Vagina (tissue), 2 donors: ENCODE measurements at places on chromosomes 7 and 10. TPM values are rescaled to one million over a fixed set of nuclear protein-coding genes. Genes with fewer than 3 reads are reported as not detected.

LRRC18 gene
- total RNA-seq, result not detected

GRCh38 chr7:132500727-132501440 lies 75.4 kb downstream of the PLXNA4 start:
- no peaks in the 10 kb centered on the region for H3K4me1 ChIP-seq
- H3K27me3 ChIP-seq, result no peaks in the 10 kb centered on the region
- no peak overlapping the region for H3K27ac ChIP-seq
- no peaks in the 10 kb centered on the region for H3K36me3 ChIP-seq

CAMK2G gene
- total RNA-seq, result 48.9 TPM

- H3K4me1 ChIP-seq, result no peaks in the 10 kb centered on the region
- H3K4me3 ChIP-seq, result no peak overlapping the region
- no peaks in the 10 kb centered on the region for H3K36me3 ChIP-seq
- no peak overlapping the region for H3K27ac ChIP-seq
- H3K27me3 ChIP-seq, result no peaks in the 10 kb centered on the region
- DNase-seq, result no peak
Measured at GRCh38 chr10:105146436-105146835, 505.3 kb downstream of the SORCS3 start.

DNA sequence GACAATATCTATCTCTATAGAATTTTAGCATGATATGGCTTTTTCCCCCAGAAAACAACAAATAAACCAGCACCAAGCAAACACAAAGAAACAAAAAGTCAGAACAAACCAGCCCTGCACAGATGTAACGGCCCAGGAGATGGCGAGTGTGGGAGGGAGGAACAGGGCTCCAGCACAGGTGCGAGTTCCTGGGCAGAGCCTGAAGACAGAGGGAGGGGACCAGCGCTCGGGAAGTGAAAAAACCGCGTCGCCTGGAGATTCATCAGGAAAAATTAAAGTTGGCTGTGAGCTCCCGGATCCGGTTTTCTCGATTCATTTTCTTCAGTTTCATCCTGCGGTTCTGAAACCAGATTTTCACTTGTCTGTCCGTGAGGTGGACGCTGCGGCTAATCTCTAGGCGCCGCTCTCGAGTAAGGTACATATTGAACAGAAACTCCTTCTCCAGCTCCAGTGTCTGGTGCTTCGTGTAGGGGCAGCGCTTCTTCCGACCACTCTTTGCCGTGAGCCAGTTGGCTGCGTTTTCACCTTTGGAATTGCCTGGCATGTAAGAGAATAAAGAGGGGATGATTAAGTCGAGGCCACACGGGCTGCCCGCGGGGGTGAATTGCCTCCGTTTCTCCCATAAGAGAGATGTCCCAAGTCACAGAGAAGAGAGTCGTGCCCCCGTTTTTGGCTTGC lies 2.3 kb downstream of the HOXA10 start:
- peak overlapping the region; percentile 99 for H3K27ac ChIP-seq
- DNase-seq, result no peak
- no peaks in the 10 kb centered on the region for H3K36me3 ChIP-seq

EPHB6 gene
- total RNA-seq, result 68.3 TPM

DNA sequence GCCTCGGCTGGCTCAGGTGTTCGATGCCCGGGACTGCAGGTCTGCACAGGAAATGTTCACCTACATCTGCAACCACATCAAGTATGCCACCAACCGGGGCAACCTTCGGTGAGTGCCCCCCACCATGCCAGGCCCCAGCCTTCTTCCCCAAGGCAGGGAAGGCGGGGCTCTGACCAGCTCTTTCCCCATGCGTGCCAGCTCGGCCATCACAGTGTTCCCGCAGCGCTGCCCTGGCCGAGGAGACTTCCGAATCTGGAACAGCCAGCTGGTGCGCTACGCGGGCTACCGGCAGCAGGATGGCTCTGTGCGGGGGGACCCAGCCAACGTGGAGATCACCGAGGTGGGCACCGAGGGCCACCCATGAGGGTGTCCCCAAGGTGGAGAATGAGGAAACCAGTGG lies 7.5 kb downstream of the NOS3 start:
- peaks cover 8% of the 10 kb centered on the region for H3K4me1 ChIP-seq
- H3K4me3 ChIP-seq, result no peak overlapping the region
- no peaks in the 10 kb centered on the region for H3K36me3 ChIP-seq
- no peak overlapping the region for H3K27ac ChIP-seq
- DNase-seq, result no peak

GRCh38 chr7:148286150-148286549 lies 304.4 kb upstream of the C7orf33 start:
- no peaks in the 10 kb centered on the region for H3K27me3 ChIP-seq
- no peak overlapping the region for H3K4me3 ChIP-seq
- no peaks in the 10 kb centered on the region for H3K36me3 ChIP-seq
- H3K4me1 ChIP-seq, result no peaks in the 10 kb centered on the region
- DNase-seq, result no peak

DNA sequence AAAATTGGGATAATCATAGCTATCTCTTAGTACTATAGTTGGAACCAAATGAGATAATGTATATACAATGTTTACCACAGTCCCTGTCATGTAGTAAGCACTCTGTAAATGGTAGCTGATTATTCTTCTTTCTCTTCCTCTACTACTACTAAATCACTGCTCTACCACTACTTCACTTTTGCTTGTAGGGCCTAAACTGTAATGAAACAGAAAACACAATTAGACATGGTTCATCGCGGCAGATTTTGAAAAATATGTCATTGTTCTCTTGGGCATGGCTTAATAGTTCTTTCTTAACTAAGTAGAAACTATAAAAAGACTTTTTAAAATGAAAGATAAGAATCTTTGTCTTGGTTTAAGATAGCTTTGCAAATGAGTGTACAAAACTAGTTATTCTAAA lies 34.9 kb downstream of the R3HCC1L start:
- no peak for DNase-seq
- no peaks in the 10 kb centered on the region for H3K27me3 ChIP-seq
- no peak overlapping the region for H3K4me3 ChIP-seq
- H3K36me3 ChIP-seq, result peaks cover 21% of the 10 kb centered on the region
